ENCODE measurements at places on chromosomes 3 and 15.

- no peak for DNase-seq
Observed at GRCh38 chr3:127987309-127987995, 64.8 kb upstream of the SEC61A1 start.

DNA sequence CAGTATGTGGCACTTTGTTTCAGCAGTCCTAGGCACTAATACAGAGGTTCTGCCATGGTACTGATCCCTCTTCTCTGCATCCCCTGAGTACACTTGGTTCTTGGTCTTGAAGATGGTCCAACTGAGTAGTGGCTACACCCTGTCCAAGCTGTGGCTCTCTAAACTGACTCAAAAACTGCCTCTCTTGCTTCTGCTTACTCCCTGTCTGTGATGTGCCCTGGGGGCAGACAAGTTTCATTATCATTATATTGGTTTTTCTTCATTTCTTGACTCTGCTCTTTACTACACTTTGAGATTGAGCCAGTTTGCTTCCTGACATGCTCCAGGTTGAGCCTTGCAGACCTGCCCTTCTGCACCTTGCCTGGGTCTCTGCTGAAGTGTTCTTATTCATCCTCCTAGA is 18.9 kb upstream of the ST3GAL6 start:
- no peak for DNase-seq

- no peak for DNase-seq
Observed at GRCh38 chr3:148790851-148791735, 36.5 kb upstream of the CPB1 start.

DNA sequence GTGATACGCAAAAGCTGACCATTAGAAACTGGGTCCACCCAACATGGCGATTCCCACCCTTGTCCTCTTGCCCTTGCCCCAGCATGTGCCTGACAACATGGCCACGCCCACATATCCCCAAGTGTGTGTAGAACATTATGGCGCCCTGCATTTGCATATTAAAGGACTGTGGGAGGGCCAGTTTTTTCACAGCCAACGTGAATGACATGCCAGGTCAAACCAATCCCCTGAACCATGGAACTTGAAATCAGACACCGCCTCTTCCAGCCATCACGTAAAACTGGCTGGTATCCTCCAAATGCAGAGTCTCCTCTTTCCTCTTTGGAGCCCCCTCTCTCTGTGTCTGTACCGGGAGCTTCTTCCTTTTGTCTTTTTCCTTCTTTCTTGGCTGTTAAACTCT is 156.7 kb upstream of the EPHA6 start:
- no peak for DNase-seq

GRCh38 chr3:33187368-33187634 is 31.3 kb downstream of the SUSD5 start:
- DNase-seq = no peak

DNA sequence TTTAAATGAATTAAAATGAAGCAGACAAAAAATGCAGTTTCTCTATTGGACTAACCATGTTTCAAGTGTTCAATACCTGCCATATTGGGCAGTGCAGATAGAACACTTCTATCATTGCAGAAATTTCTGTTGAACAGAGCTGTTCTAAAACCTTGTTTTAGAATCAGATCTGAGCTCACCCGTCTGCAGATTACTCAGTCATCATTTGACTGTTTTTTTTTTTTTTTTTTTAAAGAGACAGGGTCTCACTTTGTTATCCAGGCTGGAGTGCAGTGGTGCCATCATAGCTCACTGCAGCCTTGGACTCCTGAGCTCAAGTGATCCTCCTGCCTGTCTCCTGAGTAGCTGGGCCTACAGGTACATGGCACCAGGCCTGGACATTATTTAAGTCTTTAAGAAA is 128.7 kb downstream of the APBA2 start:
- no peak for DNase-seq

- no peak for DNase-seq
Observed at GRCh38 chr3:128709038-128709437, 16.9 kb upstream of the RAB7A start.

DNA sequence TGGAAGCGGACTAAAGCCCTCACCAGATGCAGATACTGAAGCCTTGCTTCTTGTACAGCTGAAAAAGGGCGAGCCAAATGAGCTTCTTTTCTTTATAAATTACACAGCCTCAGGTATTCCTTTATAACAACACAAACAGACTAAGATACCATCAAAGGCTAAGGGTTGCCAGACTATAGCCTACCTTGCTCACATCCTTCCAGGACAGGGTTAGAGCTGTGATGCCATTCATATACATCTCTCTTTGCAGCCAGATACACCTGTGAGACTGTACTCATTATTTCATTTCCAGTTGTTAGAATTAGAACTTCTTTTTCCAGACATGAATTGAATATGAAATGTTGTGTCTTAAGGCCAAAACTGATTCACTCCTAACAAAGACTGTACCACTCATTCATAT is 262.8 kb upstream of the NR2F2 start:
- DNase-seq = no peak

- DNase-seq = no peak
Observed at GRCh38 chr15:99054025-99054387, 46.4 kb upstream of the PGPEP1L start.

GRCh38 chr3:52983336-52983807 is 62.5 kb downstream of the SFMBT1 start:
- DNase-seq = peak; percentile 20

Measured in activated gamma-delta T cell treated with anti-CD3 and anti-CD28 coated beads, Interleukin-2, amount 50 U/mL, for 16 hours (primary cell).